ENCODE measurements at places on chromosomes 5 and 9.

DNA sequence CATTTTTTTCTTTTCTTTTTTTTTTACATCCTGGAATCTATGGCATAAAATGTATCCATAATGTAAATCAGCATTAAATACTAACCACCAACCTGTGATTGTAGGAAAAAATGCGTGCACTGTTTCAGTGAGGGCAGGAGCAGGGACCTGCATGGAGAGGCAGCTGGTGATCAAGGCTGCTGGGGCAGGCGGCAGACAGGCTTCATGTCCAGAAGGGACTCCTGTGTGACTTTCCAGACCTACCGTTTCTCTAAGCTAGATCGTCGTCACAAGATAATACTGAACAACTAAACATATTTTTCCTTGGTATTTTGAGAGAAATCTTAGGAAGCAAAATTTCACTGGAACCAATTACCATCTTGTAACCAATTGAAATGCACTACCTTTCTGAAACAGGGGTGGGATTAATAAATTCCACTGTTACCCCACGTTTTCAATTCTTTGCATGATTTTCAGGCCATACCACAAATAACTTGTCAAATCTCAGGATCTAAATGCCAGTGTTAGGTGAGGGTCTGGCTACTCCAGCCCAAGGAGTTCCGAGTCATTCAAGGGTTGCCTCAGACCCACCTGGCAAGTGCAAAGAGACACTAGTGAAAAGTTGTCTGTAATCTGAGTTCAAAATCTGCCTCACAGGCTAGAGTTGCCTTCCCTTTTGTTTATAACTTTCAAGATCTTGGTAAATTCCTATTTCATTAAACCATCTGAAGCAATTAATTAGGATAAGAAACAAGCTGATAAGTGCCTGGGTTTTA is 198.2 kb downstream of the SEMA5A start:
- no peak for DNase-seq

- no peak for DNase-seq
These were observed 176.7 kb upstream of the DMAC1 start for GRCh38 chr9:7976167-7976755.

DNA sequence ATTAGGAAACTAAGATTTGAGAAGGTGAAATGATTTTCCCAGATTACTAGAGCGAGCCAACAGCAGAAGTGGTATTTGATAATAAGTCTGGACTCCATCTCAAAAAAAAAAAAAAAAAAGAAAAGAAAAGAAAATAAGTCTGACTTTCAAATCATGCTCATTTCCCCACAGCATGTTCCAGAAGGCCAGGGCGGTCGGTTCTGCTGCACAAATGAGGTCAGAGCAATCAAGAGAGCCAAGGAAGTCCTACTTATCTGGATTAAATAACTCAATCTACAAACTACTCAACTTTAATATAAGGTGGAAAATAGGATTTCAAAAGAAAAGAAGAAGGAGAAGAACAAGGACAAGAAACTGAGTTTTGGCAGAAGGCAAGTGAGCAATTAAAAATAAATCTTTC is 130.4 kb upstream of the RASA1 start:
- no peak for DNase-seq

GRCh38 chr5:147310059-147310704 is 75.4 kb downstream of the STK32A start:
- DNase-seq: peak; percentile 7

DNA sequence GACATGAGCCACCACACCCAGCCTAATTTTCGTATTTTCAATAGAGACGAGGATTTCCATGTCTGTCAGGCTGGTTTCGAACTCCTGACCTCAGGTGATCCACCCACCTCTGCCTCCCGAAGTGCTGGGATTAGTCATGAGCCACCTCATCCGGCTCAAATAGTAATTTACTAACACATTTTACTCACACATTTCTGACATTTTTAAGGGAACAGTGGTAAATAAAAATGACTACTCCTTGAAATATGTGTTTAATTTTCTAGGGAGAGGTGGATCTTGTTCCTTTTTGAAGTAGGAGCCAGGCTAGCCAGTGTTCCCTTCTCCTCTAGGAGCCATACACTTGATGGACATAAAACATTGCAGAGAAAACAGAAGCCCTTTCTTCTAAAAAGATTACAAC is 55.2 kb upstream of the ERBIN start:
- DNase-seq: no peak

DNA sequence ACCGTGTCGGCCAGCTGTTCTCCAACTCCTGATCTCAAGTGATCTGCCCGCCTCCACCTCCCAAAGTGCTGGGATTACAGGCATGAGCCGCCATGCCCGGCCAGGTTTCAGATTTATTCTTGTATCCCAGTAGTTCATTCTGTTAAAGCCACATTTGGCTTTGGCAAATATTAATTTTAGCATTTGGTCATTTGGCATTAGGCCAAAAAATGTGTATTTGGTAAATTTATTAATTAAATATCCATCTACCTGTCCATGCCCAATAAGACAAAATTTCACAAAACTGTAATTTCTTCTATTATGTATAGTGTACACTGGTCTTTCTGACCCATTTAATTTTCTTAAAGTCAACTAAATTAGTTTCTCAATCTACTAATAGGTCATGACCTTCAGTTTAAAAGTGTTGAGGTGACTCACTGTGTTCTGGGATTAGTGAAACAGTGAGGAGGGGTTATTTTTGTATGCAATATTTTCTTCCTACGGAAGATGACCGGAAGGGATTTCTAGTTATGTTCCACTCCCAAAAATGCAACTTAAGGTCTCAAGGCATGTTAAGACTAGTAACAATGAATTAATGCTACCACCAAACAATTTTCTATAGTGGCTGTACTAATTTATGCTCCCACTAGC is 21.0 kb downstream of the OSTF1 start:
- no peak for DNase-seq

DNA sequence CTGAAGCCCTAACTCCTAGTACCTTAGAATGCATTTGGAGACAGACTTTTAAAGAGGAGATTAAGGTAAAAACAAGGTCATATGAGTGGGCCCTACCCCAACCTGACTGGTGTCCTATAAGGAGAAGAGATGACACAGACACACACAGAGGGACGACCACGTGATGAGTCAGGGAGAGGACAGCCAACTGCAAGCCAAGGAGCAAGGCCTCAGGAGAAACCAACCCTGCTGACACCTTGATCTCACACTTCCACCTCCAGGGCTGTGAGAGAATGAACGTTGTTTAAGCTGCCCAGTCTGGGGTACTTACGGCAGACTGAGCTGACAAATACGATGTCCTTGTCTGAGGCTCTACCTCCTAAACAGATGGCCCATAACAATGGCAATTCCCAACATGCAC is 93.6 kb downstream of the ROR2 start:
- no peak for DNase-seq

GRCh38 chr5:105924366-105924765 is 1746.4 kb downstream of the EFNA5 start:
- no peak for DNase-seq

- DNase-seq: no peak
These were observed 69.1 kb downstream of the GPR21 start for GRCh38 chr9:123102375-123103113.

GRCh38 chr9:94927762-94928670 is 201.5 kb downstream of the AOPEP start:
- no peak for DNase-seq

DNA sequence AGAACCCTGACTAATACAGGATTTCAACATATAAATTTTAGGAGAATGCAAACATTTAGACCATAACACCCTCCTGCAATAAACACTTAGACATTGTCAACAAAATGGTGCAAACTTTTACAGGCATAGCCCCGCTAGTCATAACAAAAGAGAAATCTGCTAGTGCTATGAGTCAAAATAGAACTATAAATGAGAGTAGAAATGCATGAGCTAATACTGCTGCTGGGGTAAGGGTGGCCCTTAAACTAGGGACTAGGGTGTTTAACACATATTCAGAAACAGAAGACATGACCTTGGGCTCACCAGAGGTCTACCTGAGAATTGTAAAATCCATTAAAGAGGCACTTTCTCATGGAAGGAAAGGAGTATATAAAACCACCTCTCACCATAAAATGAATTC is 131.6 kb downstream of the TLR4 start:
- DNase-seq: no peak

DNA sequence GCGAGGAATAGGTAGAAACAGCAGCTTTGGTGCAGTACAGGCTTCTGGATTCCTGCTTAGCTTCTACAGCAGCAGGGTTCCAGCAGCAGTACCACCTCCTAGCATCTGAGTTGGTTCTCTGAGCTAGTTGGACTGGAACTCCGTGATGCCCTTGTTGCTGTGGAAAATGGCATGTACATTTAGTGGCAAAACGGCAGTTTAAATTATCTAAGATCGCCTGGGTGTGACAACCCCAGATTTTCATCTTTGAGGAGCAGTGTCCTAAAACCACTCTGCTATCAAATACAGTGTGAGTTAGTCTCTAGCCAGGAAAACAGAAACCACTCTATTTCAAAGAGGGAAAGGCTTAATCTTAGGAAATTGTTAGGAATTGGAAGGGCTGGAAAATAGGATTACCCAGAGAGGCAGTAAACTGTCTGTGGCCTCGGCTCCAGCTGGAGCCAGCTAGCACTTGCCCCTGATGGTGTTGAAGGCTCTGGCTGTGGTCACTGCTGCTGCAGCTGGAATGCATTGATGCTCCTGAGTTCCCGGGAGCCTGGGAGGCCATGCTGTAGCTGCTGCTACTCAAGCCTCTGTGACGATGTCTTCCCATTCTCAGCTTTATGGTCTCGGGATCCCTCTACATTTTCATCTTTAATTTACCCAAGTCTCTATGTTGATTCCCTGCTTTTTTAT is 29.4 kb downstream of the RAD23B start:
- peak; percentile 34 for DNase-seq

Data from AG09309 (cell line).